ENCODE measurements at places on chromosomes 6 and 20. TPM values are rescaled to one million over a fixed set of nuclear protein-coding genes. Genes with fewer than 3 reads are reported as not detected.

The ROMO1 gene
- 397 TPM for total RNA-seq

The TFAP2B gene
- total RNA-seq: not detected

The CGAS gene
- total RNA-seq: 8.2 TPM

The POU5F1 gene
- not detected for total RNA-seq

The CCN6 gene
- total RNA-seq: not detected

The KCNS1 gene
- 0.30 TPM for total RNA-seq

The PSORS1C1 gene
- 0.15 TPM for total RNA-seq

The NRN1 gene
- total RNA-seq: not detected

The EYS gene
- total RNA-seq: not detected

The CCN2 gene
- 76.4 TPM for total RNA-seq

The BMP6 gene
- total RNA-seq: 0.15 TPM
